ENCODE measurements at places on chromosomes 11 and 22. TPM values are rescaled to one million over a fixed set of nuclear protein-coding genes. Genes with fewer than 3 reads are reported as not detected.

Gene SLC5A4
- not detected for total RNA-seq

Gene OR5B21
- not detected for total RNA-seq

Gene EHF
- 0.42 TPM for total RNA-seq

Gene GRM5
- not detected for total RNA-seq

Gene JAM3
- 84.2 TPM for total RNA-seq

Gene HTR3B
- not detected for total RNA-seq

Gene APOA4
- total RNA-seq, result 0.26 TPM

Gene OR5M10
- total RNA-seq, result not detected

Gene RPL27A
- 665 TPM for total RNA-seq

Gene PGA3
- total RNA-seq, result 0.33 TPM

Gene HBB
- 90.2 TPM for total RNA-seq

Gene CTSD
- total RNA-seq, result 253 TPM

Gene CDC42EP2
- 64.3 TPM for total RNA-seq

Gene DDI1
- not detected for total RNA-seq

Gene PAX6
- not detected for total RNA-seq

Gene NRXN2
- 12.9 TPM for total RNA-seq

Gene GRK2
- 46.9 TPM for total RNA-seq

Gene CHRM1
- not detected for total RNA-seq

Gene OR52N4
- not detected for total RNA-seq

Gene HBE1
- not detected for total RNA-seq

Gene ATXN10
- 104 TPM for total RNA-seq

All from esophagus muscularis mucosa (tissue), 4 donors.